T1000 (cell line): ENCODE measurements at places on chromosomes 4 and X.

DNA sequence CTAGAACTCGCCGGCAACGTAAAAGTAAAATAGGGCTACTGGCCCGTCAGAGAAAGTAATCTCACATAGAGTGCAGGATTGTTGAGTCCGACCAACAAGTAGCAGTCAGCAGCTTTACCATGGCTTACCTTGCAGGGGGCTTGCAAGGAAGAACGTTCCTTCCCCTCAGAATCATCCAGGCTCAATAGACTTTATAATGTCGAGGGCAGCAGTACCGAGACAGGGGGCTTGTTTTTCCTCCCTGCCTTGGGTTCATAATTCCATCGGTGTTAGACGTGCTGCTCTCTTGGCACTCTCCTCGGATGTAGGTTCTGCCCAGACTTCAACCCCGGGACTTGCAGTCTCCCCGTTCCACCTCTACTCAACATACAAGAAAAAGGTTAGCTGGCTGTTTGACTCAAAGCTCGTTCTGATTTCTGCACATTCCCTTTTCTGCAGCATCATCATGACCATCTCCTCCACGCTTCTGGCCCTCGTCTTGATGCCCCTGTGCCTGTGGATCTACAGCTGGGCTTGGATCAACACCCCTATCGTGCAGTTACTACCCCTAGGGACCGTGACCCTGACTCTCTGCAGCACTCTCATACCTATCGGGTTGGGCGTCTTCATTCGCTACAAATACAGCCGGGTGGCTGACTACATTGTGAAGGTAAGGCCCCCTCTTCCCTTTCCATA, 1.5 kb downstream of the SLC10A4 start:
- no peak for DNase-seq

DNA sequence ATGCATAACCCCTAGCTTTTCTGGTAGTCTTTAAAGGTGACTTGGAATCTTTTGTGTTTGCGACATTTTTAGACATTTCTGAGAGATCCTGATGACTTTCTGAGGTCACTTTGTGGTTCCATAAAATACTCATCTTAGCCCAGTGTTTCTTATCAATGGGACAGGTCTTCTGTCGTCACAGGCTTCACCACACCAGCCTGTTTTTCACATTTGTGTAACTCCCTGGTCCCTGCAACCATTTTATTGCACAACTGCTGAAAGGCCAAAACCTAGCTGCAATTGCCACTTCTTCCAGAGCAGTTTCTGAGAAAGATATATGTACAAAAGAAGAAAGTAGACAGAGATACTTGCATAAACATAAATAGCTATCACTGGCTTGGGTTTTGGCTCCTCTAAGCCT, 120.9 kb downstream of the IL15 start:
- no peak for DNase-seq

DNA sequence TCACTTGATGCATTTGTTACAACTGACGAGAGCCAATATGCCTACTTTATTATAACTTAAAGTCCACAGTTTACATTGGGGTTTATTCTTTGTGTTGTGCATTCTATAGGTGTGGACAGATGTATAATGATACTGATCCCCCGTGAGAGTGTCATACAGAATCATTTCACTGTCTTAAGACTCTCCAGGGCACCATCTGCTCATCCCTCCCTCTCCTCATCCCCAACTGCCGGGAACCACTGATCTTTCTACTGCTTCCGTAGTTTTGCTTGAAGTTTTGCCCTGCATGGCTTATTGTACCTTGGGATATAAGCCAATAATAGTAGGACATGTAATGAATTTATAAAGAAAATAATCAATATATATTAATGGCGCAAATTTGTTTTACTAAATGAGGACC, 137.8 kb upstream of the MSX1 start:
- no peak for DNase-seq

GRCh38 chr4:148216866-148217814, 225.1 kb downstream of the NR3C2 start:
- DNase-seq: no peak

GRCh38 chr4:25088093-25088952, 57.6 kb upstream of the LGI2 start:
- DNase-seq: no peak

- no peak for DNase-seq
Measured at GRCh38 chr4:88457307-88458103, 586 bp downstream of the HERC5 start.

- no peak for DNase-seq
Measured at GRCh38 chr4:169143335-169143734, 127.4 kb downstream of the SH3RF1 start.

DNA sequence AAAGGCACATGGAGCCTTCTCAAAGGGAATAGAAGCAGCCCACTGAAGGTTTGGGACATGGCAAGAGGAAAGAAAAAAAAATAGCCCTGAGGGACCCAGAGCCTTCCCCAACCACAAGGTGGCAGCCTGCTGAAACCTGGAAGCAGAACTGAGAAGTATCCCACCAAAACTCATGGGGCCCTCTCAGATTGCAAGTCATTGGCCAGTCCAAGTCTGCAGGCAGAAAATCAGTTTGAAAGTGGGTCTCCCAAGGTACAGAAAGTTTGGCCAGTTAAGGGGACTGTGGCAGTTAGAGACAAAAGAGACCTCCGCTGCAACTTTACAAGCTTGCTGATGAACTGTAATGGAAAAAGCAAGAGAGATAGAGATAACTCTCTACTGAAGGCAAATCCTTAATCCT, 155.8 kb downstream of the ANTXR2 start:
- DNase-seq: peak; percentile 1

- peak; percentile 70 for DNase-seq
Measured at GRCh38 chr4:73661646-73662119, 41.4 kb upstream of the RASSF6 start.

DNA sequence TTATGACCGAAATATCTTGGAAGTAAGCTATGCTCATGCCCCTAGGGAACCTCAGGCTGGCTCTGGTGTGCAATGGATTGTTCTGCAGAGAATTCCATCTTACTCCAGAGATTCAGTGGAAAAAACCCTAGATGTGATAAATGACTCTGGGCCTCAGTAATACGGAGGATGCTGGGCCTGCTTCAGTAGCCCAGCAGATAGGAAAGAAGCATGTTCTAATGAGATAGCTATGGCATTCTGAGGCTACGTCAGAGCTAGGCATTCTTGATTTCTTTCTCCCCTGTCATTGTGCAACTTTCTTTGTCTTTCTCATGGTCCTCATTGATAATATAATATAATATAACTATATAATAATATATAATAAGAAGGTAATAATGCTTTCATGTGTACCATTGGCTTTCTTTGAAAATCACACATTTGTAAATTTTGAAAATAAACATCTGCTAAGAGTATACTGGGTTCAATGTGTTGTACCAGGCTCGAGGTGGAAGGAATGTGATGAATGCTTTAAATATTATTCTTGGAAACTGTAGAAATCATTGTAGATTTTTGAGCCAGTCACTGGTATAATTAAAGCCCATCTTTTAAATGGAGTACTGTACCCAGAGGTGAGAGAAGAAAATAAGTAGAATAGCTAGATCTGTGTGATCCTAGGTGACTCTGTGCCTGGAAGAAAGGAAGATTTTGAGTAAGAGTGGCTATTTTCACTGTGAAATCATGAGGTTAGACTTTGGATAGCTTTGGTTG, 152.0 kb downstream of the IL15 start:
- DNase-seq: no peak

DNA sequence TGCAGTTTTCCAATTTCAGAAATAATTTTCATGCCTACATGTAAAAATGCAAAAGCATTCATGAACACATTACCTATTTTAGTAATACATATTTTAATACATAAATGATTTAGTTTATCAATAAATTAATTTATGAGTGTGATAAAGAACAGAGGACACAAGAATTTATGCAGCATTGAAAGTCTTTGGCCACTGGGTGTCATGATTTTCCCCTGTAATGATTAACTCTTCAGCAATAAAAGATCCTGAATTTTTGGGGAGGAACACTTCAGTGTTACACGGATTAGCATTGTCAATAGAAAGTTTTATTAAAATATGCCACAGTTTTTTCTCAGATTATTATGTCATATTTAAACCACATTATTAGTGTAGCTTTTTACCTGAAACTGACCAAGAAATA, 8.6 kb upstream of the VCX2 start:
- DNase-seq: no peak

DNA sequence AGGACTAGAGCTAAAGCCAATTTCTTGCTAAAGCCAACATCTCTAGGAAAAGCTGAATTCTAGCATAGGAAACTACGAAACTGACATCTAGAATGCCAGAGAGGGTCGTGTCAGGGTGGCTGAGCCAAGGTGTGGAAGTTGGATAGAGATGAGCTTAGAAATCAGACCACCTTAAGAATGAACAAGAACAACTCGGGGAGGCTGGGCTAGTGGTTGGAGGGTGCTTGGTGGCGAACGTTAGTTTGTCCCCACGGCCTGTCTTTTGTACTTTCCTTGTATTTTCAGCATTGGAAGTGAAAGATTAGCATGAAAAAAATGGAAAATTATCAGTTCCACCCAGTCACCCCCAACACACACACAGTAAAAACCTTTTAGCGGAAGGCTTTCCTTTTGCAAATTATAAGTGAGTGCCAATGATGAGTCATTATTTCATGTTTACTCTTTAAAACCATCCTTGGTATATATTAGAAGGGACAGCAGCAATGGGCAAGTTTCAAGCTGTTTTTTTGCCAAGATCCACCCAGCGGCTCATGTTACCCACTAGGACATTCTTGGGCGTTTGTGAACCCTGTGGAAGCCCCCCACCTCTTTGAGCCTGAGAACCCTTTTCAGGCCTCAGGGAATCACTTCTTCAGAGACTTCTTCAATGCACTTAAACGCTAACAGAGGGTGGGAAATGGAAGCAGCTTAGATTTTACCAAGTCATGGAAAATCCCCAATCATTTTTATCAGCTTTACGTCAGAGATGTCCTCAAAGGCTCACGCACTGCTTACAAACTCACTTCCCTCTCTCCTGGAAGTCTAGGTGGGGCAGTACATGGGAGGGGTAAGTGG, 4.9 kb upstream of the PPEF1 start:
- DNase-seq: peak; percentile 0

- no peak for DNase-seq
Measured at GRCh38 chrX:101385795-101386541, at the start of gene BTK. Gene BTK (minus strand): TSS chrX:101386191. CDS start chrX:101375284, 10,907 bp downstream.

GRCh38 chr4:24781999-24782745, 13.2 kb upstream of the SOD3 start:
- DNase-seq: no peak

DNA sequence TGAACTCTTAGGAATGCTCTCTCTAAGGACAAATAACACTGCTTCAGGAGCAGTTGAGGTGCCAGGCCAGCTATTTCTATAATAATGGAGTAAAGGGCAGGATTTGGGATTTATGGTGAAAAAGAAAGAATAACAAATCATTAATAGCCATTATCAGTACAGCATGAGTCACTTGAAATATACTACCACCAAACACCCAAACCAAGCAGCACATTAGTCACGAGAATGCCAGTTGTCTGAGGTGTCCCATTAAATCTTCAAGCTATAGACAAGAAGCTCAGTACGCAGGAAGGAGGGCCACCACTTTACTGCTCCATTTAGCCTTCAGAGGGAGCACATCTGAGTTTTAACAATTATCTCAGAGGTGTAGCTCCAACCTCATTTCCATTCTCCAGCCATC, 106.8 kb upstream of the MAGEA10 start:
- no peak for DNase-seq

- no peak for DNase-seq
Measured at GRCh38 chrX:18674417-18674787, 2.5 kb upstream of the RS1 start.

GRCh38 chr4:57119054-57119651, 9.0 kb upstream of the IGFBP7 start:
- peak; percentile 76 for DNase-seq

- DNase-seq: no peak
Measured at GRCh38 chrX:107738272-107738671, 37.3 kb downstream of the TSC22D3 start.

DNA sequence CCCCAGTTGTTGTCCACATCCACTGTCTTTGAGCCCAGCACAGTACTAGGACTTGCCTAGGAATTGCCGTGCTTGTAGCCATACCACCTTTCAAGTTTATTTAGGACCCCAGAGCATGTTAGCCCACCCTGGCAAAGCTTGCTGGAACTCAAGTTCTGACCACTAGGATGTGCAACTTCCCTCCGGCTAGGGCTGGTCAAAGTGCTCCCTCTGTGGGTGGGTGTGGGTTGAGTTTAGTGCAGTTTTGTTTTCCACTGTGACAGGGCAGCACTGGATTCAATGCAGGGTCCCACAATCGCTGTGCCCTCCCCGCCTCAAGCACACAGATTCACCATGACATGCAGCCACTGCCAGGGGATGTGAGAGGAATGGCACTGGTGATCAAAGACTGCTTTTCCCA, 96.0 kb downstream of the RASGEF1B start:
- no peak for DNase-seq

- DNase-seq: no peak
Measured at GRCh38 chr4:71415491-71415890, 76.7 kb downstream of the SLC4A4 start.

- no peak for DNase-seq
Measured at GRCh38 chr4:173651651-173652282, 121.7 kb upstream of the HAND2 start.

DNA sequence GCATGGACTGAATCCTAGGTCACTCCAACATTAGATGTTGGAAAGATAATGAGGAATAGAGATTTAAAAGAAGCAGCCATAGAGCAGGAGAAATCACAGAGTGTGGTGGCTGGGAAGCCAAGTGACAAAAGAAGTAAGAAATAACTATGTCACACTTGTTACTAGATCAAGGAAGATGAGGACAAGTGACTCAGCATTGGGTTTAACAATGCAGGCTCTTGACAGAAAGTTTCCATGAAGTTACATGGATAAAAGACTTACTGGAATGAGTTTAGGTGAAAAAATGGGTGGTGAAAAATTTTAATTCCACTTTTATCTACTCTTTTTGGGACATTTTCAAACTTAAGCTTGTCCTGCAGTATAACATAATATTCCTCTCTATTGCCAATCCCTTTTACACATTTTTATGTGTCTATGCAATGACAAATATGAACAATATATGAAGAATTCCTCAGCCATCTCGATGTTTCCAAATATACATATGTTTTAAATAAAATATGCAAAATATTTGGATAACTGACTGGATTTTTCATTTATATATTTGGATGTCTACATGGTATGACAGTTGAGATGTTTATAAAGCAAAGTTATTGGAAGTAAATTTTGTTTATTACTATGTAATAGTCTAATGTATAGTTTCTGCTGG, 462.6 kb downstream of the IL15 start:
- DNase-seq: no peak

GRCh38 chr4:140604544-140604943, 35.8 kb upstream of the UCP1 start:
- no peak for DNase-seq

DNA sequence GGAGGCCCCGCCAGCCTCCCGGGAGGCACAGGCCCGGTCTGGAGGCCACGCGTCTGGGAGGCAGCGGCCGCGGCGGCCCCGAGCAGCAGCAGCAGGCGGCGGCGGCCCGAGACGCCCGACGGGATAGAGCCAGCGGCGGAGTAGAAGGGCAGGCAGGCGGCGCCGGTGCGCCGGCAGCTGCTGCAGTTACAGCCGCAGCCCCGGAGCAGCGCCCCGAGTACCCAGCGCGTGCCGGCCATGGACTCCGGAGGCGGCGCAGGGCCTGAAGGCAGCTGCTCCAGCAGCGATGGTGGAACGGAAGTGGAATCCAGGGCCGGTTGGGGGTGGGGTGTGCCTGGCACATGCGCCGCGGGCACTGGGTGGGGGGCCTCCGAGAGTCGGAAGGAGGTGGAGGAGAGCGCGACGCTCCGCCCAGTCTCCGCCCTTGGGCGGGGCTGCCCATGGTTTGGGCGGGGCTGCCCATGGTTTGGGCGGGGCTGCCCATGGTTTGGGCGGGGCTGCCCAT, at the start of gene GRSF1:
Gene GRSF1 (minus strand): TSS at position 302 of the 505 bp plus-strand sequence. CDS start 63 bp downstream, at position 239.
- DNase-seq: peak; percentile 72

GRCh38 chrX:75673468-75673867, 111.6 kb downstream of the MAGEE2 start:
- no peak for DNase-seq
